Natural killer cell treated with Interleukin-12 subunit alpha and Interleukin-12 subunit beta and Interleukin-15 and Interleukin-18, amount 100 ng/mL, for 72 hours (primary cell): ENCODE measurements at places on chromosomes 3 and 15. TPM values are rescaled to one million over a fixed set of nuclear protein-coding genes. Genes with fewer than 3 reads are reported as not detected.

DNA sequence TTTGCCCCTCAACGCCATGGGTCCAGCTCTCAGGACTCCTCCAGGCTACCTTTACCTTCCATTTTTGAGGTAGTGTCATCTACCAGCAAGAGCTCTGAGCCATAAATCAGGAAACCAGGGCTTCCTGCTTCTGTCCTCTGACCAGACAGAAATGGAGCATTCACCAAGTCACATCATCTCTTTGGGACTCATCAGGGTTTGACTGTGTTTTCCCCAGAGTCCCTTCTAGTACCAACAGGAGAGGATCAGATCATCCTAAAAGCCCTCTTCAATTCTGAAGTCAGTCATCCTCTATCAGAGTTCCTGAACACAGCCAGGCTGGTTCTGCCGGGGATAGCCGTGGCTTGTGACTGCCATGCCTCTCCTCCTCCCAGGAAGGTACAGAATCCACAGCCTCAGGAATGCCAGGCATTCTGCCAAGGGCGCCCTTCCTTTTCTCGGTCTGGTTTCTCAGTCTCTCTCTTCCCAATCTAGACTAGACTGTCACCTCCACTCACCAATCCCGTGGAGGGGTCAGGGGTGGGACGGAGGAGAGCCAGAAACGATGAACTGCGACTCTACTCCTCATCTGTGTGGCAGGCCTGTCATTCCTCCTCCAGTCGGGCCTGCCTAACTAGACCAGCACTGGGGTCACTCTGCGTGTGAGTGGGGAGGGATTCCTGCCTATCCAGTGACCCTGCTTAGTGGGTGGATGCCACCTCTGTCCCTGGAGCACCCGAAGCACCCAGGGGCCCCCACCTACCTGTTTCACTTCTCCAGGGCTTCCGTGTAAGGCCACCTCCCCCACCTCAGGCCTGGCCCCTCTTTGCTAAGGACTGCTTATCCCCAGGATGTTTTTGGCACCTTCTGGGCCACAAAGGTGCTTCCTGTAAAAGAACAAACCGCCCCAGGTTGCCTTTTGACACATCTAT lies 30.9 kb downstream of the CCNL1 start:
- peaks cover 52% of the 10 kb centered on the region for H3K4me1 ChIP-seq
- DNase-seq = no peak
- H3K36me3 ChIP-seq = no peaks in the 10 kb centered on the region
- H3K27me3 ChIP-seq = no peaks in the 10 kb centered on the region
- H3K27ac ChIP-seq = peak overlapping the region; percentile 90
- peak overlapping the region; percentile 54 for H3K4me3 ChIP-seq

- peaks cover 5% of the 10 kb centered on the region for H3K27me3 ChIP-seq
- no peaks in the 10 kb centered on the region for H3K4me1 ChIP-seq
- no peaks in the 10 kb centered on the region for H3K36me3 ChIP-seq
- H3K27ac ChIP-seq = no peak overlapping the region
- H3K4me3 ChIP-seq = no peak overlapping the region
Observed at GRCh38 chr3:126554560-126555525, 3.9 kb downstream of the C3orf22 start.

DNA sequence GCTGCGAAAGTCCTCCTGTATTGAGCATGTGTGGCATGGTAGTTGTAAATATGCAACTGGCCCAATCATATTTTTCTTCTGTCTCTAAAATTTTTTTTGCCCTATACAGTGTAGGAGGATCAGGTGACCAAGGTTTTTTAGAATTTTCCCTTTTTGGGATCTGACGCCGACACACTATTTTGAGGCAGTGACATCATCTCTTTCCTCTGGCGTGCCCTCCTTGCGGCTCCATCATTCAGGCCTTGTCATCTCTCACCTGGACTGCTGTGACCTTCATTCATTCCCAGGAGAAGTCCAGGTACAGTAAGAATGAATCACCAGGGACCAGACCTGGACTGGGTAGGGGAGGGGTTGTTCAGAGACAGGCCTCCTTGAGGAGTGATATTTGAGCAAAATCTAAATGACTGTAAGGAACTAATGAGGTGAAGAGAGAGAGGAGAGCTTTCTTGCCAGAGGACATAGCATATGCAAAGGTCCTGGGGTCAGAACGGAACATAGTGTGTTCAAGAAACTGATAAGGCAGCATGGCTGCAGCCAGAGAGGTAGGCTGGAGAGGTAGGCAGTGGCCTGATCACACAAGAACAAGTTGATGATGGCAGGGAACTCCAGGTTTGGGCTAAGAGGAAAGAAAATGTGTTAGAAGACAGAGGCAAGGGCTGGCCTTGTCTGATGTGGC lies 38.7 kb downstream of the ARNT2 start:
- no peak overlapping the region for H3K27ac ChIP-seq
- no peaks in the 10 kb centered on the region for H3K36me3 ChIP-seq
- peaks cover 18% of the 10 kb centered on the region for H3K27me3 ChIP-seq

DNA sequence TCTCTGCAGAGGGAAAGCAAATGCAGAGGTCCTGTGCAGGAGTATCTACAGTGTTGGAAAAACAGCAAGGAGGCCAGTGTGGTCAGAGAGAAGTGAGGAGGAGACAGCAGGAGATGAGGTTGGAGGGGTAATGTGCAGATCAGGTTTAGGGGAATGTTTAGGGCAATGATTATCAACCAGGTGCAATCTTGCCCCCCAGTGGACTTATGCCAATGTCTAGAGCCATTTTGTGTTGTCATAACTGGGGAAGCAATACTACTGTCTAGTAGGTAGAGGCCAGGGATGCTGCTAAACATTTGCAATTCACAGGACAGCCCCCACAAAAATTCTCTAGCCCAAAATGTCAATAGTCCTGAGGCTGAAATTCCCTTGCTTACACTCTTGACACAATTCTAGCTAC lies 13.1 kb downstream of the CCDC191 start:
- H3K4me3 ChIP-seq = no peak overlapping the region
- H3K4me1 ChIP-seq = no peaks in the 10 kb centered on the region
- peaks cover 4% of the 10 kb centered on the region for H3K36me3 ChIP-seq
- DNase-seq = no peak

Gene MYO5C
- 0.42 TPM for total RNA-seq

Gene ISG20
- total RNA-seq = 21.8 TPM

DNA sequence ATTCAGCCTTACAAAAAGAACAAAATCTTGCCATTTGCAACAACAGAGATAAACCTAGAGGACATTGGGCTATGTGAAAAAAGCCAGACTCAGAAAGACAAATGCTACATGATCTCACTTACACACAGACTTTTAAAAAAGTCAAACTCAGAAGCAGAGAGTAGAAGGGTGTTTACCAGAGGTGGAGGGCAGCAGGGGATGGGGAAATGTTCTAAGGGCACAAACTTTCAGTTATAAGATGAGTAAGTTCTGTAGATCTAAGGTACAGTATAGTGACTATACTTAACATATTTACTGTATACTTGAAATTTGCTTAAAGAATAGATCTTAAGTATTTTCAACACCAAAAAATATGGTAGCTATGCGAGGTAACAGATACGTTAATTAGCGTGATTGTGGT lies 3.0 kb downstream of the MYEF2 start:
- no peaks in the 10 kb centered on the region for H3K36me3 ChIP-seq
- DNase-seq = no peak
- peaks cover 9% of the 10 kb centered on the region for H3K4me1 ChIP-seq
- peaks cover 8% of the 10 kb centered on the region for H3K27me3 ChIP-seq
- H3K4me3 ChIP-seq = no peak overlapping the region

- no peaks in the 10 kb centered on the region for H3K4me1 ChIP-seq
- H3K36me3 ChIP-seq = no peaks in the 10 kb centered on the region
- no peak for DNase-seq
- no peak overlapping the region for H3K4me3 ChIP-seq
Observed at GRCh38 chr3:86845726-86846125, 145.2 kb downstream of the VGLL3 start.

Gene TCF12
- 69.4 TPM for total RNA-seq

GRCh38 chr3:186421946-186422345 lies 59.9 kb upstream of the DGKG start:
- H3K4me3 ChIP-seq = no peak overlapping the region
- peaks cover 36% of the 10 kb centered on the region for H3K27me3 ChIP-seq
- no peak overlapping the region for H3K27ac ChIP-seq
- H3K4me1 ChIP-seq = peaks cover 4% of the 10 kb centered on the region
- H3K36me3 ChIP-seq = no peaks in the 10 kb centered on the region

GRCh38 chr3:103308921-103309320 lies 874.1 kb downstream of the ZPLD1 start:
- no peaks in the 10 kb centered on the region for H3K4me1 ChIP-seq
- DNase-seq = no peak
- H3K4me3 ChIP-seq = no peak overlapping the region
- H3K36me3 ChIP-seq = no peaks in the 10 kb centered on the region

GRCh38 chr15:100340721-100341238 lies 995 bp downstream of the ADAMTS17 start:
- H3K27ac ChIP-seq = no peak overlapping the region
- H3K36me3 ChIP-seq = no peaks in the 10 kb centered on the region
- H3K4me3 ChIP-seq = peak overlapping the region; percentile 38
- peaks cover 4% of the 10 kb centered on the region for H3K4me1 ChIP-seq

GRCh38 chr15:34716111-34716510 lies 38.7 kb downstream of the GJD2 start:
- no peaks in the 10 kb centered on the region for H3K36me3 ChIP-seq
- no peak overlapping the region for H3K27ac ChIP-seq
- H3K4me3 ChIP-seq = no peak overlapping the region
- no peak for DNase-seq

Gene ATP13A4
- total RNA-seq = 2.1 TPM

DNA sequence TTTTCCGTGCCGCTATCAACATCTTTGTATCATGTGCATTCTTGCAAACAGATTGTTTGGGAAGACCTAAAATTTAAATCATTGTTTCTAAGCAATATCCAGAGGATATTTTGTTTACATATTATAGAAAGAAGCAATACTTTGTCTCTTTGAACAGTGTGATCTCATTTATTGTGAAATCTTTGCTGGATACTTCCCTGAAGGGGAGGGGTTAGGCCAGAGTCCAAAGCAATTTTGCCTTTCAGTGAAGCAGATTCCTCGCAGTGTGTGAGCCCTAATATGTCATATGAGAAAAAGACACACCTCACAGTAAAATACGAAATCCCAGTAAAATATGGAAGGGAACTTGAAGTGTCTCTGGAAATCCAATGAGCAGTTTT lies 158.7 kb upstream of the SLCO3A1 start:
- peaks cover 6% of the 10 kb centered on the region for H3K27me3 ChIP-seq
- no peak overlapping the region for H3K27ac ChIP-seq
- no peak for DNase-seq
- no peaks in the 10 kb centered on the region for H3K36me3 ChIP-seq

DNA sequence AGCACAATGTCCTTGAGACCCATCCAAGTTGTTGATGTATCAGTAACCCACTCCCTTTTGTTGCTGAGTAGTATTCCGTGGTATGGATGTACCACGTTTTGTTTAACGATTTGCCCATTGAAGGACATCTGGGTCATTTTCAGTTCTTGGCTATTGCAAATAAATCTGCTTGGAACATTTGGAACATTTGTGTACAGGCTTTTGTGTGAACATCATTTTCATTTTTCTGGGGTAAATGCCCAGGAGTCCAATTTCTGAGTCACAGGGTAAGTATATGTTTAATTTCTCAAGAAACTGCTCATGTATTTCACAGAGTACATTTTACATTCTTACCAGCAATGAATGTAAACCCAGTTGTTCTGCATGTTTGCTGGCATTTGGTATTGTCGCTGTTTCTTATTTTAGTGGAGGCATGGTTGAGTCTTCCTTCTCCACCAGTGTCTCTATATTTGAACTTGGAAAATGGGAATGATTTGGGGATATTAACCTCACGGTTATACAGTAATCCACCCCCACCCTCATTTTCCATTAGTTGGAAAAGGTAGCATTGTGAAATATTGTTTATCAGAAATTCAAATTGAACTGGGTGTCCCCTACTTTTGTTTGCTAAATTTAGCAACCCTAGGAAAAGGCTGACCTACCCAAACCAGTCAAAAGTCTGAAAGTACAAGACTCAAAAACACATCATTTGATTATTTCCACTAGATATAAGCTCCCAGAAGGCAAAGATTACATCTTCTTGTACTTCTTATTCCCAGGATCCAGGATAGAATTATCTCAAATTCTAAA lies 30.8 kb downstream of the POMGNT2 start:
- no peak overlapping the region for H3K27ac ChIP-seq
- peaks cover 4% of the 10 kb centered on the region for H3K36me3 ChIP-seq
- H3K4me3 ChIP-seq = no peak overlapping the region
- DNase-seq = no peak
- H3K4me1 ChIP-seq = peaks cover 4% of the 10 kb centered on the region

Gene TICRR
- total RNA-seq = 12.9 TPM

Gene CAMKV
- not detected for total RNA-seq
